ENCODE measurements at places on chromosomes 12 and 14.

DNA sequence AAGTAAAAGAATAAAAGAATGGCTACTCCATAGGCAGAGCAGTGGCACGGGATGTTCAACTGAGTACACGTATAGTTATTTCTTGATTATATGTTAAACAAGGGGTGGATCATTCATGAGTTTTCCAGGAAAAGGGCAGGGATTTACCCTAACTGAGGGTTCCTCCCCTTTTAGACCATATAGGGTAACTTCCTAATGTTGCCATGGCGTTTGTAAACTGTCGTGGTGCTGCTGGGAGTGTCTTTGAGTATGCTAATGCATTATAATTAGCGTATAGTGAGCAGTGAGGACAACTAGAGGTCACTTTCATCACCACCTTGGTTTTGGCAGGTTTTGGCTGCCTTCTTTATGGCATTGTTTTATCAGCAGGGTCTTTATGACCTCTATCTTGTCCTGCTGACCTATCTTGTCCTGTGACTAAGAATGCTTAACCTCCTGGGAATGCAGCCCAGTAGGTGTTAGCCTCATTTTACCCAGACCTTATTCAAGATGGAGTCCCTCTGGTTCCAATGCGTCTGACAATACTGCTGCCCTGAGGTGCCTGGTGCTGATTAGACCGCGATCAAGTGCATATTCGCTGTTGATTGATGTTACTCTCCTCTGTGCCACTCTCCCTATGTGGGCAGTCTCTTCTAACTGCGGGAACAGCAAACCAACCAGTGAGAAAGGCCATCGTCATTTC lies 67.6 kb upstream of the AMN1 start:
- DNase-seq: no peak

DNA sequence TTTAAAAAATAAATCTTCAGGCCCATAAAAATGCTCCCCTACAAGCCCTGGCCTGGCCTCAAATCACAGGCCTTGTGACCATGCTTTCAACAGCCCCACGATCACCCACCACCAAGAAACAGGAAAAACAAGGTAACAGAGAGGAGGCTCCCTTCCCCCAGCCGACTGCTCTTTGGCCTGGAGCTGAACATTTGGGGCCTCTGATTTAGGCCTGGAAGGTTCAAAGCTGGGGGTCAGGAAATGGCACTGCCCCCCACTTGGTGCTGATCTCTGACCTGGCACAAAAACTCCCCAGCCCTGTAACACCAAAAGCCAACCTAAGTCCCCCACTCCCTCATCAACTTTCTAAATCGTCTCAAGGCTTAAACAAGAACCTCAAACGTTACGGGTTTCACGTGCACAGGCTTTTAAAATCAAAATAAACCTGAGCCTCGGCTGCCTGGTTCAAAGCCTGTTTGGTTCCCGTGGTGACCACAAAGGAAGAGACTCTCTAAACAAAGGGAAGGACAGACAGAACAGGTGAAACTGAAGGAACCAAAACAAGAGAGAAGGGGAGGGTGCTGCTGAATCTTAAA lies 9.0 kb downstream of the ACTN1 start:
- peak; percentile 20 for DNase-seq

DNA sequence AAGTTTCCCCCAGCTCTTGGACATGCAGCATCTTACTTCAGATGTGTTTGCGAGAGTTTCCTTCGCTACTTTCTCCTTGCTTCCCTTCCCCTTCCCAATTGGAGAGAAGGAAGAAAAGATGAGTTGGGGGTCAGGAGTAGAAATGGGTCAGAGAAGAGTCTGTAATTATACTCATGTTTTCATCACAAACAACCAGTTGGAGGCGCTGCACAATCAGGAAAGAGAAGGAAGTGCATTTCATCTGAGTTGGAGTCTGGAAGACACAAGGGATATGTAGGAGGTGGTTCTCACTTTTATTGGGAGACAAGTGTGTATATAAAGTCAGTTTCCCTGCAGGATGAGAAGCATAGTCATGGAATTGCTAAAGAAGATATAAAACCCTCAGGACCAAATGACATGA lies 31.3 kb upstream of the VSX2 start:
- no peak for DNase-seq

- no peak for DNase-seq
Observed at GRCh38 chr14:90443161-90444076, 46.6 kb downstream of the CALM1 start.

DNA sequence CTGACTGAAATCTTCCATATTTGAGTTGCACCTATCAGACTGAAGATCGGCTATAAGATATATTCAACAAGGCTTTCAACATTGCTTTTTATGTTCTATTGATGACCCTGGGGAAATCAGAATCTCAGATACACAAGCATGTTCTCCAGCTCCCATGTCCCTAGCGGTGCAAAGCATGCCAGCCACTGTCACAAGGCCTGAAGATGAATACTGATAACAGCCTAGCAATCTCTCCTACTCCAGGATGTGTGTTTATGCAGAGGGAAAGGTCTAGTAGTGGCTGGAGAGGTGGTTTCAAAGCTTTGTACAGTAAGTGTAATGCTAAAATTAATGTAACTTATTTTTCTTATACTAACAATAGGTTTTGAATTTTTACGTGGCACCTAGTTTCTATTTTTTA lies 64.6 kb downstream of the SOX5 start:
- no peak for DNase-seq

- peak; percentile 41 for DNase-seq
Observed at GRCh38 chr12:102120886-102121285, 903 bp downstream of the PARPBP start.

DNA sequence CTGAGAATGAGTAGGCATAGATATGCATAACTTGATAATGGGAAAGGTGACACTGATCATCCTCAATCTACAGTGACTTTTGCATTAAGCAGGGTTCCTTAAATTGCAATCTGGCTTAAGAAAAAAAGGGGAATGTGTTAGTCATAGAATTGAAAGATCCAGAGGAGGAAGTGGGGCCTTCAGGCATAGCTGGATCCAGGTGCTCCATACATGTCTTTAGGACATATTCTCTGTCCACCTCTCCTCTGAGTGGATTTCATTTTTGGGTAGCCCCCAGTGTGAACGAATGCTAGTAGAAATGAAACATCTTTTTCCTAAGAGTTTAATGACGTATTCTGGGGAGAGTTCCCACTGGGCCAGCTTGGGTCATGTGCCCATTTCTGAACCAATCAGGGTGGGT lies 27.6 kb downstream of the CCDC63 start:
- no peak for DNase-seq

GRCh38 chr14:90278199-90279175 lies 22.1 kb downstream of the PSMC1 start:
- no peak for DNase-seq

GRCh38 chr14:64812412-64812811 lies 67.3 kb downstream of the SPTB start:
- peak; percentile 8 for DNase-seq

DNA sequence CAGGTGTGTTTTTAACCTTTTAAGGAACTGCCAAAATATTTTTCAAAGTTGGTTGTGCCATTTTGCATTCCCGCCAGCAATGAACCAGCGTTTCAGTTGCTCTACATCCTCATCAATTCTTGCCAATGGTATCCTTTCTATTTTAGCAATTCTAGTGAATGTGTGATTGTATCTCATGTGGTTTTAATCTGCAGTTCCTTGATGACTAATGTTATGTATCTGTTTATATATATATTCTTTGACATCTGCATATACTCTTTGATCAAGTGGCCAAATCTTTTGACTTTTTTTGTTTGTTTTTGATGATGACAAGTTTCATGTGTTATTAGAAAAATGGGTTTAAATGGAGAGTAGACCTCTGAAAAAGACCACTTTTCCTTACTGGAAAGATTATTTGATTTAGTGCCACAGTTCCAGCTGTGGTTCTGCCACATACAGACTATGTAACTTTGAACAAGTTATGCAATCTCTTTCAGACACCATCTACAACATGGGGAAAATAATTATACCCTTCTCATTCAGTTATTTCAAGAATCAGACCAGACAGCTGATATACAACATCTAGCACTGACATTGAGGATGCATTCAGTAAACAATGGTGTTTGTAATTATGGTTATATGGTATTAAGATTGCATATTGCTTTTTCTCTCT lies 146.3 kb upstream of the CNOT2 start:
- no peak for DNase-seq

- DNase-seq: no peak
Observed at GRCh38 chr14:57502586-57503254, 9.1 kb upstream of the CCDC198 start.

DNA sequence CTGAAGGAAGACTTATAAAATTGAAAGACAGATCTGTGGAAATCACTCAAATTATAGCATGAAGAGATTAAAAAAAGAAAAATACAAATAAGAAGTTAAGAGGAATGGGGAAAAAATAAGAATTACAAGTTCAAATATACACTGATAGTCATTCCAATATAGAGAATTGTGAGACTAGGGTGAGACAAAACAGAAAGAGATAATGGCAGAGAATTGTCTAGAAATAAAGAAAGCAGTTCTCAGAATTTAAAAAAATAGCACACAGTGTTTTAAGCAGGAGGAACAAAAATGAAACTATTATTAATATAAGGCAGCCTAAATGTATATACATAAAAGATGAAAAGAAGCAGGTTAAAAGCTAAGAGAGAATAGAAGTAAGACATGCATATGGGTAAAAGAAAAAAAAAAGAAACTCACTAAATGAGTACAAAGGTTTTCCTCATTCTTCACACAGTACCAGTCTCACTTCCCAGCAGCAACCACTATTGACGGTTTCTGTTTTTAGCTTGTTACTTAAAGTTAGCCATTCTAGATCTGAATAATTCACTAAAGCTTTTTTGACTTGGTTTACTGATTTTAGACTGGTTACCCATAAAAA lies 31.1 kb downstream of the SLC38A4 start:
- DNase-seq: peak; percentile 71

- DNase-seq: no peak
Observed at GRCh38 chr14:68809524-68809923, 16.7 kb upstream of the ZFP36L1 start.

DNA sequence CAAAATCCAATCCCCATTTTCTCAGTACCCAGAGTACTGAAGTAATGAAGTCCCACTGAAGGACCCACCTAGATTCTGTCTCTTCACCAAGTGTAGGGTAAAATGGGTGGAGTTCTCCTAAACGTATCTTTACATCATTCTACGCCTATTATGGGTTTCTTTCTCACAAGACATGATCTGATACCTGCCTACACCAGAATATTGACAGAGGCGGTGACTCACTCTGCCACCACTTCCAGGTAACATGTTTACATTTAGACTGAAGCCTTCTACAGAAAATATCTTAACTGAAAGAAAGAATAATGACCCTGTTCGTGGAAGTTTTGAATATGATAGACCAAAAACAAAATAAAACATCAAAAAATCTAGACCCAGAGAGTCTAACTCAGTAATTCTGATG lies 89.8 kb downstream of the BTG1 start:
- peak; percentile 68 for DNase-seq

- DNase-seq: no peak
Observed at GRCh38 chr12:71448150-71448581, 8.6 kb downstream of the LGR5 start.

GRCh38 chr12:98818239-98818638 lies 173.1 kb downstream of the APAF1 start:
- DNase-seq: no peak

DNA sequence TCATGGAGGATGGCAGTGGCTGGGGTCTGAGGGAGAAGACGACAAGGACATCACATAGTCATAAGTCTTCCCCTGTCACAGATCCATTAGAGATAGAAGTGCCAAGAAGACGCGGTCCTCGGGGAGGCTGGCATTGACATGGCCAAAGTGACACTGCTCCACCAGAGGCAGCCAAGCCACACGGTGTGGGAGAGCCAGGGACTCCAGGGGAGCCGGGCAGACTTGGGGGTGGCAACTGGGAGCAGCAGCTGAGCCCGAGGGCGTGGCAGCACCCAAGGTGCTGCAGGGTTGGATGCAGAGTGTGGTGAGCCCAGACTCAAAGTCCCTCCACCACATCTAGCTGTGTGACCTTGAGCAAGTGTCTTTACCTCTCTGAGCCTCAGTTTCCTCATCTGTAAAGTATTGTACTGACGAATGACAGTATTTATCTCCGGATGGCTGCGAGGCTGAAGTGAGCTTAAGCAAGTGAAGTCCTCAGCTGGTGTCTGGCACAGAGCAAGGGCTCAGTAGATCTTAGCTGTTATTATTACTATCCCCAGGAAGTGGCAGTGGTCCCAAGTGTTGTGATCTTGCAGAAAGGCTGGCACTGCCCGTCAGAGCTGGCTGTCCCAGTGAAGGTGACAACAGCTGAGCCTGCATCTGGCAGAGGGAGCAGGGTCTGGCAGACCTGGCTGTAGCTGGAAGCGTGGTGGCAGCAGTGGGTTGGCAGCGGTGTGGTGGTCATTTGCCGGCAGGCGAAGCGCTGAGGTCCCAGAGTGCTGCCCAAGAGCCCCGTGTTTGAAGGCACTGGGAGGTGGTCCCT lies 54.9 kb downstream of the ZNF664 start:
- DNase-seq: no peak

- no peak for DNase-seq
Observed at GRCh38 chr12:47184813-47185212, 105.1 kb upstream of the AMIGO2 start.

DNA sequence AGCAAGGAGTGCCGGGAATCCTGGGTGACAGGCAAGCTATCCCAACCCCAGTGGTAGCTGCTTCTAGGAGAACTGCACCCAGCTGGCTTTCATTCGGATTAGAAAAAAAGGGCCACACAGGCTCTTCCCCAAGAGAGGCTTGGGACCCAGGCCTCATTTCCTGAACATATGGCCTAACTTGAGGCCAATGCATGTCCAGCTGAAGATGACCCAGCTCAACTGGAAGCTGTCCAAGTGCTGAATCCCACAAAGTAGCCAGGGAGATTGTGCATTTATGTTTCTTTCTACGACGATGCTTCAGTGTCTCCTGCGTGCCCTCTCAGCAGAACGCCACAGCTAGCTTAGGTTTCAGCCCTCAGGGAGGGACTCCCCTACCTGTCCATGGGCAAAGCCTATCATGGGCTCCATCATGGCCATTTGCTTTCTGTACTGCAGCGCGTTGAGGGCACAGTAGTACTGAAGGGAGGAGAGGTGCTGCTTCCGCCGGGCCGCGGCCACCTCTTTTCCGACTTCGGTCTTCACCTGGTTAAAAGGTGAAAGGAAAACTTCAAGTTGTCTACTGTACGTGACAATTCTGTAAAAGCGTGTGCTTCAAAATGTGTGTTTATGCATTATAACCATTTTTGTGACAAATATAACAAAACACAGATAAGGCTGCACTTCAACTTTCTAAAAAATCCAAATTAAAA lies 29.1 kb downstream of the APPL2 start:
- DNase-seq: no peak

DNA sequence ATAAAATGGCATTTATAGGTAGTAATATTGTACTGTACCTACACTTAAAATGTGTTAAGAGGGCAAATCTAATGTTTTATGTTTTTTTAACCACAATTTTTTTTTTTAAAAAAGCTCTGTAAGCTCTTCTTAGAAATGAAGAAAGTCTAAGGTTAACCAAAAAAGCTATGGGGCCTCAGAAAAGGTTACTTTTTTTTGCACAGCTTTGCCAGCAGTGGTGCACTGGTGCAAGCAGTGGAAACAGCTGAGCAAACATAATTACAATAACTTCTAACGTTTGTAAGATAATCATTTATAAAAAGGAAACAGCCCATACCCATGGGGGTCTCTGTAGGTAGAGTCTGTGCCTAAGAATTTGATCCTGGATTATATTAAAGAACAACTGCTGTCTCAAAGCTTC lies 85.1 kb upstream of the NID2 start:
- no peak for DNase-seq

Measured in activated CD4-positive, alpha-beta T cell treated with anti-CD3 and anti-CD28 coated beads, Interleukin-10, Interleukin-2, amounts not matched to agents 100 ng/mL and 50 ng/mL, durations not matched to agents 16 hours and 8 hours (primary cell).